Esophagus mucosa (tissue), 1 donor: ENCODE measurements at places on chromosomes 2 and 18.

DNA sequence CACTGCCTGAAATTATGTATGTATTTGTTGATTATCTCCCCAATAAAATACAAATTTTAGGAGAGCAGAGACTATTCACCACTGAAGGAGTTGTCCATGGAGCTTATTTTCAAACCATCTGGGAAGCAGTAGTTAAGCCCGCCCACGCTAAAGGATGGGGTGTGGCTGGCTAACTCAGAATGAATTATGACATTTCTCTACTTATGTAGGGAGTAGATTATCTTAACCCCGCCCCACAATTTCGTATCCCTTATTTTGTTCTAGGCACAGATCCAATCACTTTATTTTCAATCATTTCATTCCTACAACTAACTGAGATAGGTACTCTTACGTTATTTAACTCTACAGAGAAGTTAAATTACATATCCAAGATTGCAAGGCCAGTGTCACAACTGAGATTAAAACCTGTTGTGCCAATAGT lies 1.4 kb upstream of the LAPTM4A start:
- peak; percentile 62 for ATAC-seq

DNA sequence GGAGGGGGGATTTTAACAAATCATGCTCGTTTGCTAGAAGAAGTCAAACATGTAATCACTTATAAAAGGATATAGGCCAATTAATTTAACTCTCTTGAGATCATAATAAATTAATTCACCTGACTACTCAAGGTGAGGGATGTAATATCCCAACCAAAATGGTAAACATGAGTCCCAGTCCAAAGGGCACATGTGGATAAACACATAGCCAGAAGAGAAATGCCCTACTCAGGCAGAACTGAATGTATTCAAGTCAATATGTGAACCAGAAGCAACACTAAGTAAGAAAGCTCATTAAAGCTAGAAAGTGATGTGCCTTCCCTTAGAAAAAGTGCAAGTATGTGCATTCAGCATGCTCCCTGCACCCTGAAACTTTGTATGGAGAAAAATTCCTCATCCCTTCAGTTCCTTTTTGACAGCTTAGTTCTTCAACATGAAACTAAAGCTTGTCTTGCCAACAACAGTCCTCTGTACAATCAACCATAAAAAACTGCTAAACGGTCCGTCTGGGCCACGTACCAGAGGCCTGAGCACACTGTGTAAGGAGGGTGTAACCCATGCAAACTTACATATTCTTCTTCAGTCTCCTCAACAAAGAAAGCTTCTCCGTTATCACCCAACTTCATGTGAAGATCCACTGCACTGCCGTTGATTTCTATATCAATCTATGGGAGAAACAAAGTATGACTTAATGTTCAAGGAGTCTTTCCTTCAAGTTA lies 58.9 kb downstream of the LPIN2 start:
- ATAC-seq: no peak

DNA sequence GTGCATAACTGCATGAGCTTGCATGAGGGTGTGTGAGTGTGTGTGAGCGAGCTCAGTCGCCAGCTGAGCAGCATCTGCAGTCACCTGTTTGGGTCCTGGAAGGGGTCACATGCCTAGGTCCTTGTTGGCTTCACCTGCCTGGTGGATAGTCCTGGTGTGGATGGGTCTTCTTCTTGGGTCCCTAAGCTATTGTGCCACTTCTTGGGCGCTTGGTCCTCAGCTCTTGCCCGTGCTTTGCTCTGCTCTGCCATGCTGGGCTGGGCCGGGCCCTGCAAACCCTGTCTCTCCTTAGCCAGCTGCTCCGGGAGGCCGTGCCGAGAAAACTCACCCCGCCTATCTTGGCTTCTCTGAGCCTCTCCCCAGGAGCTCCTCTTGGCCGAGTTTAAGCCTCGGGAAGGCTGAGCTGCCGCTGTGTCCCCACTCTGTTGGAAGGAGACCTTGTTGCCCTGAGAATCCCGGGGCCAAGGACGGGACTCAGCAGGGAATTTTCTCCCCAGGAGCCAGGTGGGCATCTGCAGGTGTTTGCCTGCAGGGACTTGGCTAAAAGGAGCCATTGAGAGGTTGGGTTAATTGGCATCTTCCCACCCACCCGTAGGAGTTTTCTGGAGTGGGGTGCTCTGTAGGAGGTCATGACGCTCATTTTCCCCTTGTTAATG lies 300.8 kb downstream of the NDUFA10 start:
- no peak for ATAC-seq

- ATAC-seq: no peak
Measured at GRCh38 chr2:184004289-184004947, 593.9 kb upstream of the ZNF804A start.

DNA sequence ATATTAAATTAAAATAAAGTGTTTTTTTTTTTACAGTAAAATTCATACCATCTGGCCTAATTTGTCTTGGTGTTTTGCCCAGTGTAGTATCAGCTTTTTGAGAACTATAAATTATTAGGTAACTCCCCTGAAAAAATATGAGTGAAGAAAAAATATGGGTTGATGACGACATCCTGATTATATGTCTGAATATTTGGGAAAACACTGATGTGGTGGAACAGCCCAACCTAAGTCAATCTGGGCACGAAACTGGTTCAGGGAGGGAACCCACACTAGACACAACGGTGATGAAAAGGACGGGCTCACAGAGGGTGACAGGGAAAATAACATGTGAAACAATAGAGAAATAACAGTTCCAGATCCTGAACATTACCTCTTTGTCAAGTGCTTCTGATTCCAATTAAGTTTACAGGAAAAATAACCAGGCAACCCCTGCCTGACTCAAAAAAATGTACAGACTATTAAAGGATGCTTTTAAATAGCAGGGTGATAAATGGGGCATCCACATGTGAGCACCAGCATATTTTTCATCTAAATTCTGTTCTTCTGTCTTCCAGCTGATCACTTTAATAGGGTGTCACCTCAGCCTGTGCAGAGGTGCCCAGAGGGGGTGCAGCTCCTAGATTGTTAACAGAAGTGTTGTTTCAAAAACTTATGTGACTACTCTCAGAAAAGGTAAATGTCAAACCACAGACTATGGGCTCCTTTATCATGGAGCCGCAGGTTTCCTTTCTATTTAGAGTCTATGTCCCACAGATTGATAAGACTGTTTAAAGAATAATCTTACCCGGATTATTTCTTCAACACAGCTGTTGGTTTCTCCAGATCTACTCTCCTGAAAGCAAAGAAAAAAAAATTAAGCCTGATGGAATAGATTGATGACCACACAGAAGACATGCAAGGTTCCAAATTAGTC lies 305.4 kb downstream of the AFF3 start:
- ATAC-seq: no peak

DNA sequence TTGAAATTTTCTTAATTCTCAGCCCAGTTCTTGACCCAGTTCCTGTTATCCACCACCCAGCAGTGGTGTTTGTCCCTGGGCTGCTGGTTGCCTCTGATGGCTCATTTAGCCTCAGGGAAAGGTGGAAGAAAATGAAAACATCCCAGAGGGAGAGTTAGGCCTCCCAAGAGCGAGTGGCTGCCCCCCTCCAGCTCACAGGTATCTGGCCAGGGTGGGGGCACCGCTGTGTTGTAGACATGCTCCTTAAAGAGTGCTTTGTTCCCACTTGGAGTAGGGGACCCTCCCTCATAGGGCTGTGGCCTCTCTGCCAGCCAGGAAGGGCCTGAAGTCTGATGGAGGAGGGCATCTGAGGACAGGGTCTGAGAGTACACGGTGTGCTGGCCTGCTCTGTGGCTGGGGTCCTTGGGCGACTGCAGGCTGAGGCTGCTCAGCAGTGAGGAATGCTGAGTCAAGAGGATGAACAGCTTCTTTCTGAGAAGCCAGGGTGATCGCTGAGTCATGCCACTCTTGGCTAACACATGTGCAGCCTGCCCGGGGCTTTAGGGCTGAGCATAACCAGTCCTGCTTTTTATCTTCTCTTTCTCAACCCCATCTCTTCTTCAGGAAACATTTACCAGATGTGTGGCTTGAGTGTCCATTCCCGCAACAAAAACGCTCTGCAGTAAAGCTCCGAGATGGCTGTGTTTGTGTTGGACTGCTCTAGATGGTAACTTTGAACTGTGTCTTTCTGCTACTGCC lies 72.3 kb downstream of the IL1R2 start:
- ATAC-seq: peak; percentile 93

DNA sequence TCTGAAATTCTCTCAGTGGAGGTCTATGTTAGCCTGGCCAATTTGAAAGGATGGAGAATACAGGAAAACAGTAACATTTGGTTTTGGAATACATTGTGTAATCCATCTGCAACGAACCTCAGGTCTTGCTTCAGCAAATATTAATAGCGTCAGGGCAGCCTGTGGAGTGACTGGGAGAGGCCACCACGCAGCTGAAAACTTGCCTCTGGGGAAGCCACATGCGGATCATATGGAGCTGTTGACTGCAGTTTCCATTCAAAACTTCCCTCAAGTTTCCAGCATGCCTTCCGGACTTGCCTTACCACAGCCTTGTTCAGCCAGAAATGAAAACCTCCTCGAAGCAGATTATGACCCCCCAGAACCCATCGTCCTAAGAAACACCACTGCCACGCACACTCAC lies 25.7 kb downstream of the BCL11A start:
- no peak for ATAC-seq

- no peak for ATAC-seq
Measured at GRCh38 chr2:189658306-189659212, 2.7 kb upstream of the ASNSD1 start.

DNA sequence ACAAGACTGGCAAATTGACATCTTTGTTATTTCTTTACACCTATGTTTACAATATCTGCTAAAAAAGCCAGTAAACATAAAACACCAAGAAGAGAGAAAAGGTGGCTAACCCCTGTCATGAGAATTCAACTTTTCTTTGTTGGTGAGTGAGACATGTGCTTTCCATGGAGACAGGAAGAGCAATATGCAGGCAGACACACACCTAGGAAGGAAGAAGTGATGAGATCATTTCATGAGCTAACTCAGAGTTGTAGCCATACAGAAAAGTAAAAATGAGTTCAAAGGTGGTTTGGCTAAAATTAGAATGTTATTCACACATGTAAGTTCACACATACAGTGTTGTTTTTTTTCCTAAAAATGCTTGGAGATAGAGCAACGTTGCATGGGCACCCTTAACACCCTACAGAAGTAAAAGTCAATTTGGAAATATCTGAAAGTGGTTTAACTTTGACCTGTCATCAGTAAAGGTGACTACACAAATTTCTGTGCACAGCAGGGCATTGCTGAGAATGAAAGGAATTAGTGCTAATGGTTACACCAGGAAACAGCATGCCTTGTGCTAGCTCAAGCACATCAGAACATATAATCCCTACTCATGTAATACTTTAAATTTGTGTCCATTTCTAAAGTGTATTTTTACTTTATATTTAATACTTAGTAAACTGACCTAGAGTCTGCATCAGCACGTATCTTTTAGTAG lies 557.6 kb downstream of the CBLN2 start:
- no peak for ATAC-seq

- ATAC-seq: no peak
Measured at GRCh38 chr2:121080013-121080772, 204.8 kb downstream of the TFCP2L1 start.

DNA sequence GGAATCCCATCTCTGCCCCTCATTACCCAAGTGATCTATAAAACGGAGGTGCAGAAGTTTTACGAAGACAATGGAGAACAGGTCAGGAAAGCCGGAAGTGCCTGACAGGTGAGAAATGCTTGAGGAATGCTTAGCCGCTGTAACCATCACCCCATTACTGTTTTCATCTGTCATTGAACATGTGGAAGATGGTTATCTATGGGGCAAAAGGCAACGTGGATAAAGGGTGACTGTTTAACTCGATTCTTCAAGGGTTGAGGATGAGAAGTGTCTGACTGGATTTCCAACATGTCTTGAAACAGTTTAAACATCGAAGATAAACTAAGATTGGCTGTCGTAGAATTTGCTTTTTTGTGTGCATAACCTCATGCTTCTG lies 17.3 kb downstream of the HK2 start:
- no peak for ATAC-seq

DNA sequence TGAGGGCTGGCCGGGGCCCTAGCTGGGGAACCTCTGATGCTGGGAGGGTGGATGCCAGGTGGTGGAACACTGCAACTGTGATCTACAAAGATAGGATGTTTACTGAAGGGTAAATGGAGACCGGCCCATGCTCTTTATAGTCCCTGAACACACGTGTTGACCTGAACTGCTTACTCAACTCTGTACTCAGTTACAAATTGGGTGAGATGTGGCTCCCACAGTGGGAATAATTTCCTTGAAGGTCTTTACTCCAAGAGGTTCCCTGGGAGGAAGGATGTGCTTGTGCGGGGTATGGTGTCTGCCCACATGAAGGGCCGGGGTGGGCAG lies 254.1 kb downstream of the PRKCE start:
- no peak for ATAC-seq

GRCh38 chr2:23302591-23302990 lies 82.4 kb upstream of the KLHL29 start:
- ATAC-seq: no peak

DNA sequence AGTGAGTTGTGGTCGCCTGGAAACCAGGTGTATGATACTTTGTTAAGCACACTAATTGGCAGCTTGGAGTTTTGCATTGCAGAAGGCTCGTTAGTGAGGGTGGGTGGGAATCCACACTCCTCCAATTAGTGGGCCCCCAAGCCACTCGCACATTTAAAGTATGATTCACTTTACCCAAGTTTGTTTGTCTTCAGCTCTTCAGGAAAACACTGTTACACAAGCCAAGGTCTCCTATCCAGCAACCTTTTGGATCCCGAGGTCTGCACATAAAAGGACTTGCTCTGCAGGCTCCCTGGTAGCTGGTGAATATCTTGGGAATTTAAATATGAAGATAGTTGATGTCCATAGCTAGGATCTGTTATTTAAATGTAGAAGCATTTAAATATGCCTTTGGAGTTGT lies 66.1 kb downstream of the NPAS2 start:
- ATAC-seq: no peak

GRCh38 chr2:148998165-148998830 lies 40.2 kb upstream of the LYPD6B start:
- no peak for ATAC-seq

- ATAC-seq: no peak
Measured at GRCh38 chr2:234534515-234534914, 37.6 kb upstream of the ARL4C start.

DNA sequence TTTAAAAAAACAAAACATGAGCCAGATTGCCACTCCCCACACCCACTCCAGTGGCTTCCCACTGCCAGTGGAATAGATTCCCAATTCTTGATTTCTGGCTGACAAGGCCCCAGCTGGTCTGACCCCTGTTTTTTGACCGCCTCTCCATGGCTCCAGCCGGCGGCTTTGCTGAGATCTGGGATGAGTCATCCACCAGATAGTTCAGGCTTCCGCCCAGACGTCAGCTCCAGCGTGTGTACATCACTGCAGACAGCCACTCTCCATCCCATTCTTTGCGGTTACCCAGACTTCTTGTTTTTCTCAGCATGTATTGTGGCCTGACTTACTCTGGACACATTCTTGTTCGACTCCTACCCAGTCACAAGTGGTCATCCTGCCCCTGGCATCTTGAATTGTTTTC lies 227.9 kb downstream of the GBX2 start:
- ATAC-seq: no peak

DNA sequence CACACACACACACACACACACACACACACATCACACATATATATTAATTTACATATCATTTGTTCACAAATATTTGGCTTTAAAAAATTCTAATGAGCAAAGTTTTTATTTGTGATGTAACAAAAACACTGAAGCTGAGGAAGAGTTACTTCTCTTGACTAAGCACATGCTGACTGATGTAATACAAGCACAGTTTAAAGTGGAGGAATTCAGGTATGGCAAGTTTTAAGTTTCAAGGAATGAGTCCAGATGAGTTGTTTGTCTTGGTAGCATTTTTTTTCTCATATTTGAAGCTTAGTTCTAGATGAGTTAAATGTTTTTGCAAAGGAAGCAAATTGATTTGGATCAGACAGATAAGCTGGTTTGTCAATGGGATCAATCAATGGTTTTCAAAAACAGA lies 20.2 kb upstream of the CALCRL start:
- ATAC-seq: peak; percentile 82
